ENCODE measurements at places on chromosomes 16 and 17.

DNA sequence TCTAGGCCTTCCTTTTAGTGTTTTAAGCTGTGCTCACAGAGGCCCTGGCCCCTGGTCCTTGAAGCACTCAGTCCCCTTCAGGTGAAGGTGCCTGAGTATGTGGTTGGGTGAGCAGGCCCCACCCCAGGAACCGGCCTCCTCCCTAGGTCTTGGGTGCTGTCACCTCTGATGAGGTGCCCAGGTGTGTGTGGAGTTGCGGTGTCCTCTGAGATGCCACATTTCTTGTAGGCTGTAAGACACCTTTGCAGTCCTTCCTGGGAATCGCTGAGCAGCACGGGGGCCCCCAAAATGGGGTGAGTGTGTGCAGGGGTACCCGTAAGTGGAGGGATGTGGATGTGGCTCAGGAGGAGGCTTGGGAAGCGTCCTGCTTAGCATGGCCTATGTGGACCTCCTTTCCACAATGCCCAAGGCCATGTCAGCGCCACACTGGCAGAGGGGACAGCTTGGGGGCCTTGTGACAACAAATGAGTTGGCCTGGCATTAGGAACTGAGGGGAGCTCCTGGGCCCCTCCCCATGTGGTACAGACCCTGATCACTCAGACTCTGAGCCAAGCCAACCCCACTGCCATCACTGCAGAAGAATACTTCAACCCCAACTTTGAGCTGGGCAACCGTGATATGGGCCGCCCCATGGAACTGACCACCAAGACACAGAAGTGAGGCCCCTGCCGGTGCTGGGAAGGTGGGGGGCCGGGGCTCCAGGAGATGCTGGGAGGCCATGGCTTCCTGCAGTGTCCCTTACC is 11.2 kb downstream of the CORO6 start:
- no peak for DNase-seq

DNA sequence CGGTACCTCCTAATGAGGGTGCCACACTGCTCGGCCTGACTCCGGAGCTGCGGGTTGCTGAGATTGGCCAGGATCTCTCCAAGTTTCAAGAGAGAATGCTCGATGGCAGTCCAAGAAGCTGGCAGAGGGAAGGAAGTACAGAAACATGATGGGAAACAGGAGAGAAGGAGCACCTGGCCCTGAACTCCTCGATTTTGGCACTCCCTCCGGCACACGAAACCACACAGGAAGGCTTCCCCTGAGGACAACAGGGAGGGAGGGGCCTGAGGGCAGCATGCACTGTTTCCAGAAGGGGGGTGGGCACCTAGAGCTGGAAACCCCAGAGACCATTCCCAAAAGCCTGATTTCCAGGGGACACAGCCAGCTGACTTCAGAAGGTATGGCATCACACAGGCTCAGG is 18.1 kb downstream of the CSF3 start:
- no peak for DNase-seq

GRCh38 chr17:69245617-69246016 is 17.0 kb upstream of the ABCA10 start:
- DNase-seq = no peak

GRCh38 chr17:17536702-17537101 is 40.5 kb upstream of the RASD1 start:
- DNase-seq = no peak

DNA sequence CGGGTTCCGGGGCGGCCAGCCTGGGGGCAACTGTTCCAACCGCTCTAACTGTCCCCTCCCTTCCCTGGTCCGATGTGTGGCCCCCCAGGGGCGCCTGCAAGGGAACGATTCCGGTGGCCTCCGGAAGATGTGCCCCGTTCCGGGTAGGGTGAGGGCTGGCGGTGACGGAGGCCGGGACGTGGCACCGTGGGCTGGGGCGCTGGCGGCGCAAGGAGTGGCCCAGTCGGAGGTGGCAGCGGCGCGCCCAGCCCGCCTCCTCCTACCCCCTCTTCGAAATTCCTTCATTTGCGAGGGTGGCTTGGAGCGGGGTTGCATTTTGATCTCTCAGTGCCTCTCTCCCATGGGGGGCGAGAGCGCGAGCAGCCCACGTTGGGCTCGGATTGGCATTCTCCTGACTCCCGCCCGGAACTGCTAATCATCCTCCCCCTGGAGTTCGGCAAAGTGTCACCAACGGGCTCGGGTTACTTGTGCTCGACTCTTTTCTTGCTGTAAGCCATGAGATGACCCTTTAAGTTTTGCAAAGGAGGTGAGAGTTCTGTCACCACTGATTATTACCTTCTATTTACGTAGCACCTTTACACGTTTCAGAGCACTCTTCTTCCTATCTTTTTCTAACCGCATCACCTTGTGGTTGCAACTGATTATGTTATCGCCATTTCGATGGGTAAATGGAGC is 622 bp downstream of the NDEL1 start:
- peak; percentile 49 for DNase-seq

DNA sequence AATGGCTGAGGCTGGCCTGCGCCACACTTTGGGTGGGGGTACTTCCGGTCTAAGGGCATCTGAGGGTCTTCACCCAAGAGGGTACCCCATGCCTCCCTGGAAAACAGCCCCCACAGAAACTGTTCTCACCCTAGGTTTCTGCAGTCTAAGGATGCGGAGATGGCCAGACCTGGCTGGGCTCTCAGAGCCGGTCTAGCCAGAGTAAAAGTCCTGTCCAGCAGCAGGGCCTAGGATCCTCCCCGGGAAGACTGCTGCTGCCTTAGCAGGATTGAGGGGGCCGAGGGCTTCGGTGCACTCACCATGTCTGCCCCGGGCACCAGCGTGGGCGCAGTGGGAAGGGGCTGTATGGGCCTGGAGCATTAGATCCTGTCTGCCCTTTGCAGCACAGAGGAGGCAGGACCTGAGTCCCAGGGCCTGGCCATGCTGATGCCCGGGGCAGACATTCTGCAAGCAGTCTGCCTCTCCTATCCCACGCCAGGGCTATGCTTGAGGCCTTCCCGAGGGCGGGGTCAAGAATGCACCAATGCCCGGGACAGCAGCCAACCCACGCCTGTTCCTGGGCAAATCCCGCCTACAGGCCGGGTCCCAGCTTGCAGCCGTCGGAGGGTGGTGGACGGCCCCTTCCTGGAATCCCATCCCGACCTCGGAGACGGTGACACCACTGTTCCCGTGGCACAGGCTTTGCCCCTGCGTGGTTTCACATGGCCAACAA is 54.7 kb downstream of the CBFA2T3 start:
- DNase-seq = no peak

- DNase-seq = no peak
Observed at GRCh38 chr17:5580969-5581368, 3.3 kb downstream of the NLRP1 start.

- DNase-seq = no peak
Observed at GRCh38 chr16:22627043-22627442, 116.4 kb downstream of the NPIPB5 start.

GRCh38 chr17:13200671-13201070 is 182.8 kb upstream of the ELAC2 start:
- no peak for DNase-seq

GRCh38 chr17:57442914-57443571 is 186.7 kb downstream of the MSI2 start:
- DNase-seq = peak; percentile 40

Data from stimulated activated CD8-positive, alpha-beta memory T cell treated with anti-CD3 and anti-CD28 coated beads, Interleukin-4, amount 100 ng/mL, for 24 hours (primary cell).